ENCODE measurements at places on chromosomes 2 and 18.

GRCh38 chr2:63514781-63515180 is 73.5 kb downstream of the WDPCP start:
- DNase-seq, result no peak

- no peak for DNase-seq
Measured at GRCh38 chr2:215476424-215476823, 40.6 kb upstream of the FN1 start.

DNA sequence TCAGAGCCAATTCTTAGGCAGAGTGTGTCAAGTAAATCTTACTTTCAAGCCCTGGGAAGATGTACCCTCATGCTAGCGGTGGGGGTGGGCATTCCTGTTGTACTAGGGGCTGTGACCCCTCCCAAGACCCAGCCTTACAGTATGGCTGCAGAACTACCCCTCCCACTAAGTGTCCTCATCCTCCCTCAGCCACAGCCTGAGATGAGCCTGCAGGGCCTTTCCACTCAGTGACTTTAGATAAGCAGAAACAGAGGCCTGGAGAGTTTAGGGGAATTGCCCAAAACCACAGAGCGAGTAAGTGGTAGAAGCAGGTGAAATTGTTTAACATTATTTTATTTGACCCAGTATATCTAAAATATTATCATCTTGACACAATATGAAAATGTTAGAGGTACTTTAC is 36.6 kb downstream of the TTC32 start:
- DNase-seq, result no peak

GRCh38 chr2:134883552-134884293 is 34.9 kb upstream of the CCNT2 start:
- no peak for DNase-seq

DNA sequence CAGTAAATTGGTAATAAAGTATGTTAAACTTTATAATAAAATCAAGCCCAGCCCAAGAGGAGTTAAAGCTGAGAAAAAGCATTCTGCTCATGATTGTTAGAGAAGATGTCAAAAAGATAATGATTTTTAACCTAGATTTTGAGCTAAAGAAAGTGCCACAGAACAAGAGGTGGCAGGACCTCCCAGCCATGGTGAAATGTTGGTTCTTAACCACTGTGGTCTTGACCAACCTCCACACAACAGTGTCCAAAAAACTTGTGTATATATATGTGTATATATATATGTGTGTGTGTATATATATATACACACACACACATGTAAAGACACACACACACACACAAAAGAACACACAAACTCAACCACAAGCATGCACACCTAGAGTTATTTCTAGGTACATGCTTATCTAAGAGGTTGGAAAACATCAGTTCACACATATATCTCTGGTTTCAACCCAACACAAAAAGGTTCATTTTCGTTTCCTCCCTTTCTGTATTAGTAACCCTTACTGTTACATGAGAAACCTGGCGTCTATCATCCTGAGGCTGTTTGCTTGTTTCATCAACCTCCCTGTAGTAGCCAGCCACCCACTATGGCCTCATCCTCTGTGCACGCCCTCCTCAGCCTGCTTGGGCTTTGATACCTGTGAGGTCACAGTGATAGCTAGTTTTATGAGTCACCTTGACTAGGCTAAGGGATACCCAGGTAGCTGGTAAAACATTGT is 631.8 kb upstream of the ID2 start:
- peak; percentile 66 for DNase-seq

GRCh38 chr2:11932962-11933361 is 186.5 kb downstream of the LPIN1 start:
- no peak for DNase-seq

DNA sequence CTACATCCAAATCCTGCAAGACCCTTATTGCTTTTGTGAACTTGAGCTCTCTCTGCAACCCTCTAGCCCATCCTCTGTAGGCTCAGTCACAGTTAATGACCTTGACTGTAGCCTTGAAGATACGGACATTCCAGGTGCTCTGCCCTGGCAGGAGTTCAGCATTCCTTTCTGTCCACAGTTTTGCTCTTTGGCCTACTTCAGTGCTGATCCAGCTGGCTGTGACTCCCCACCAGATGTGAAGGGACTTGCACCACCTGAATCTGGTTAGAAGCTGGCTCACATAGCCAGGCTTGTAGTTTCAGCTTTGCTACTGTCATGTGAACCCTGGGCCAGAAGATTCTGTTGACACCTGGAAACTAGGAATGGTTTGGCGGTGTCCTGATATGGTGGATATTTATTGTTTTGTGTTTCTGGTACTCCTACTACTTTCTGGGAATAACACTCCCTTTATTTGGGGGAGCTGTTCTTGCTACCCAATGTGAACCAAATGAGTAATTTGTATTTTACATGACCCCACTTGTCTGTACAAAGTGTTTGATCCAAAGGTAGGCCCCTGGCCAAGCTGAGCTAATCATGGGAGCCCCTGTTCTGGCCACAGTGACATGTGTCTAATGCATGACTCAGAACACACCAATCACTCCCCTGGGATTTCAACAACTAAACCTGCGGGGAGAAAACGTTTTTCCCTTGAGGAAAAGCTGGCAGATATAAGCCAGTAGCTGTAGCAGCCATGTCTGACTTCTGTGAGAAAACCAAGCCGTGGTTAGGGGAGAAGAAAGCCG is 73.4 kb downstream of the CDCA7 start:
- no peak for DNase-seq

- DNase-seq, result peak; percentile 62
Measured at GRCh38 chr2:64325852-64326577, 127.9 kb upstream of the LGALSL start.

- no peak for DNase-seq
Measured at GRCh38 chr2:24276349-24276899, 83.9 kb downstream of the ITSN2 start.

DNA sequence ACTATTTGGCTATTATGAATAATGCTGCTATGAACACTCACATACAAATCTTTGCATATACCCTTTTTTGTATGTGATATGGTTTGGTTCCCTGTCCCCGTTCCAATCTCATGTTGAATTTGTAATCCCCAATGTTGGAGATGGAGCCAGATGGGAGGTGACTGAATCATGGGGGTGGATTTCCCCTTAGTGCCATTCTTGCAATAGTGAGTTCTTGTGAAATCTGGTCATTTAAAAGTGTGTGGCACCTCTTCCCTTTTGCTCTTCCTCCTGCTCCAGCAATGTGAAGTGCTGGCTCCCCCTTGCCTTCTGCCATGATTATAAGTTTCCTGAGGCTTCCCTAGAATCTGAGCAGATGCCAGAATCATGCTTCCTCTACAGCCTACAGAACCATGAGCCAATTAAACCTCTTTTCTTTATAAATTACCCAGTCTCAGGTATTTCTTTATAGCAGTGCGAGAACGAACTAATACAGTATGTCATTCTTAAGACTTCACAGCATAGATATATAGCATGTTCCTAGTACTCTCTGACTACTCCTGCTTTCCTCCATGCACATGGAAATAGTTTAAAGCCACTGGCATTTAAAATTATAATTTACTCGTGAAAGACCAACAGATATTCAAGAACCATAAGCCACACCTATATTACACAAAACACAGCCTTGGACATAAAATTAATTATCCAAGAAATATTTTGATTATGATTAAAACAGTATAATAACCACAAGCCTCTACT is 75.2 kb downstream of the COBLL1 start:
- no peak for DNase-seq

GRCh38 chr2:80519121-80519643 is 214.6 kb upstream of the LRRTM1 start:
- DNase-seq, result no peak

GRCh38 chr2:69612200-69612599 is 31.3 kb downstream of the AAK1 start:
- DNase-seq, result no peak

GRCh38 chr18:10690366-10690765 is 164.5 kb downstream of the NAPG start:
- DNase-seq, result no peak

DNA sequence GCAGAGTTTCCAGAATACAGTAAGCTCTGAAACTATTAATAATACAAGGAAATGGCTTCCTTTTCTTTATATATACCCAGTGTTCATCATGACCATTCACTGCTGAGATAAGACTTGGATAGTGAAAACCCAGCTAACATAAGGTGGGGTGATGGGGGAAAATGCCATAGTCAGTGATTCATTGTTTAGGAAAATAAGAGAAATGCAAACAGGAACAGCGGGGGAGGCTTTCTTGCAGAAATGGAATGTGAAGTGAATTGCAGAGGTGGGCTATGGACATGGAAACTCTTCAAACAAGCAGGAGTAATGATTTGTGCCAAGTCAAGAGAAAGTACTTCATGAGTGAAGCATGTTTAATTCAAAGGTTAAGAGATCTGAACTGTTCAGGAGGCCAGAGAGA is 519.4 kb downstream of the TDRD15 start:
- DNase-seq, result no peak

DNA sequence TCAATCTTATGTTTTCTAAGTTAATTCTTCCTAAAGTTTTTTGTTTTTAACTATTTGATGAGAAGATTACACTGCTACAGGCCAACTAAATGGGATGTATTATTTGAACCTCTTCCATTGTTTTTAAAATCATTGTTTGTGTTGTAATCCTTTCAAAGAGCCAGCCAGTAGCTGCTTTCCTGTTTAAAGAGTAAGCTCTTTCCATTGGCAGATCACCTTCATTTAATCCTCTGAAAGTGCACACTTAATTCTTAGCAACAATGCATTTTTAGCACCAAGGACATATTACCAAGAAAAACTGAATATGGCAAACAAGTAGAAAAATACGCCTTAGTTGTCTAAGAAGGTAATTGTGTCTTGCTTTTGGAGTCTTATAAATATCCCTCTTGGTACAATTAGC is 54.0 kb downstream of the MEIS1 start:
- DNase-seq, result no peak

- DNase-seq, result no peak
Measured at GRCh38 chr2:149400997-149401396, 70.6 kb downstream of the LYPD6 start.

DNA sequence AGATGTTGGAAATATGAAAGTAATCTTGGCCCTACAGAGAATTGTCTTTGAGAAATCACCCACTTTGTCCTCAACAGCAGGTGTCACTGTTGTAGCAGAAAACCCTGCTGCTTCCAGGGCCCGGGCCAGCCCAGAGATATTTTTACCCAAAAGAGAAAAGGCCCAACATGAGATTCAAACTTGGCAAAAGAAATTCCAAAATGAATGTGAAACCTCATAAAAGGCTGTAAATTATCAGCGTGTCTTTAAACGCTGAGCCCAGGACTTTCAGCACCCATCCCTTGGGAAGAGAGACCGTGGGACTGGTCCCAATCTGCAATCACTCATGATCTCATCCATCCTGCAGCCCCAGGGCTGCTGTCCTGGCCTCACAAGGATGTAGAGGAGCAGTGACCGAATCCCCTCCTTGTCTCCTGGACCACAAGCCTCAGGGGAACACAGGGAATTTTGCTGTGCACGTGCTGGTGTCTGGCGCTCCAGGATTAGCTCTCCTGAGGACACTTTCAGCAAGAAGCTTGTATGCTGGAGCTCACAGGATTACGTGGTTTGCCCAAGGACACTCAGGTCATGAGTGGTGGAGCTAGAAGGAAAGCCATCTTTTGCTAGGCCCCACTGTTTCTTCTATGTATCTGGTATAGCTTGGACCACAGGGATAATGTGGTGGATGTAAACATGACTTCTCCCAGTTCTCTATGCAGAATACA is 202.1 kb downstream of the RNF144A start:
- peak; percentile 26 for DNase-seq

GRCh38 chr2:113209011-113209645 is 35.4 kb downstream of the PSD4 start:
- DNase-seq, result no peak

DNA sequence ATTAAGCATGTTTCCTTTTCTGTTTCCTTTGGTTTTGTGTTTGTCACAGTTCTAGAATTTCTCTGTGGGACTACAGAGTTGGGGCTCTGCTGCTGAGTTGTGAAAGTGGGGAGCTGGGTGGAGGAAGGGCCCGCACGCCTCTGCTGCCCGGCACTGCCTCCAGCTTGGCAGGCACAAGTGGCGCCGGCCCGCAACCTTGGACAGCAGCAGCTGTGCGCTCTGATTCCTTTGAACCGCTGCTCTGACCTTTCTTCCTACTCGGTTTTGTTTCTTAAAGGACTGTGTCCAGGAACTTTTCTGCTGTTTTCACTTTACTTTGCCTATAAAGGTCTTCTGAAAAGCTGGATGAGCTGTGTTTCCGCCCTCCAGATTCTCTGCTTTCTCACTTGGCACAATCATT is 137.6 kb upstream of the ALPP start:
- no peak for DNase-seq

DNA sequence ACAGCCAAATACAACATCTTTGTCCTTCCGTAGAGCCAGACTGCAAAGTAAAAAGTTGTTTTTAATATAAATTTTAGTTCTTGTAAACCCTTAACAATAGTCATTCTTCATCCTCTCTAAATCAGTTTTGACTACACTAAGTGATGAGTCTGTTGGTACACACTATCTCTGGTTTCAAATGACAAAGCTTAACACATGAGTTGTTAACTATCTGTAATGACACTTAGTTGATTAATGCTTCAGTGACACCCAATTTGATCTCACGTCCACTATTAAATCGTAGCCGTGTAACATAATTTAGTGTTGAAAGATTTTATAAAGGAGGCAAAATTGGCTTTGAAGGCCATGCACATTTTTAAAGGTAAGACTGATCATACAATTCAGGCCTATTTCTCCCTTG is 181.6 kb downstream of the ZNF521 start:
- no peak for DNase-seq

GRCh38 chr2:229715895-229716507 is 1.6 kb upstream of the DNER start:
- peak; percentile 43 for DNase-seq

DNA sequence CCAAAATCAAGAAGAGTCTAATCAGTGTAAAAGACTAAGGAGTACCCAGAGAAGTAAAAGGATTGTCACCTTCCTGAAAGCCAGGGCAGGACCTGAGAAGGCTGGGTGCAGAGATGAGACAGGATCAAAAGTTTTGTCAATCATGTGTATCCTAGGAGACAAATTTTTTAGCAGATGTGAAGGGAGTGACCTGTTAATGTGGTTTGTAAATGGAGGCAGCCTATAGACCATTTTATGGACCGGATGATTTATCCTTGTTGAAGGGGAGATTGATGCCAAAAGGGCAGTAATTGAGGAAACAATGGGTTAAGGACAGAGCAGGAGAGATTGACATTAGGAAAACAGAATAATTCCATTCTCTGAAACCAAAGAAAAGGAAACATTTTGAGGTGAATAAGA is 813 bp downstream of the NDC80 start:
- DNase-seq, result no peak

DNA sequence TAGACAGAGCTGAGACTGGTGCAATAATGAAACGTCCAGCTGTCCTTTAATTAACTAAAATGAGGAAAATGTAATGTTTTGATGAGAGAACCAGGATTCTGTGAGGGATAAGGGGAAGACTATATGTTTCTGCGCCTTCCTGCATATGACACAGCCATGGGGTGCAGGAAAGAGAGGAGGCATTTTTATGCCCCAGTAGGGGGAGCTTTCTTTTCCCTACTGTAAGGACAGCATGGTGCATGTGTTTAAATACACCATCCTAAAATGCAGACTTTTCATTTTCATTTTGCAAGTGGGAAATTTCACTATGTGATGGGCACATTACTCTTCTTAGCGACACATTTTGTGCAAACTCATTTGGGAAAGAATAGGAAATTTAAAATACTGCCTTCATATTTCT is 446.1 kb downstream of the ARHGAP15 start:
- no peak for DNase-seq

GRCh38 chr18:25650201-25650941 is 298.4 kb upstream of the ZNF521 start:
- no peak for DNase-seq

All from activated CD4-positive, alpha-beta T cell treated with anti-CD3 and anti-CD28 coated beads, Interleukin-2, amount 50 U/mL, for 48 hours (primary cell).